ENCODE measurements at places on chromosomes 1 and 21.

GRCh38 chr1:160400646-160401486 is 502 bp downstream of the VANGL2 start:
- DNase-seq = no peak

DNA sequence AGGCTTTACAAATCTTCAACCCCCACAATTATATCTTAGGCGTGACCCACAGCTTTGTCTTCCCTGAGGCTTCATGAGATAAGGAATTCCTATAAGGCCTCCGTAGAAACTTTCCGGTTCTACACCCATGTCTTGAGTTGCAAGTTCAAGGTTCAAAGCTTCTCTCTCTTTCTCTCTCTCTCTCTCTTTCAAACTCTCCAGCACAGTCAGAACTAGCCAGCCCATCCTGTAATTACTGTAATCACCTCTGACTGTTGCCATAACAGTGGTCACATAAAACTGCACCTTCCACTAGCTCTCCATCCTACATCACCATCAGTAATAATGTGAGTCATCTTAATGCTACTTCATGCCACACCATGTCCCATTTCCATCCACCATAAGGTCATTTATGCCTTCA is 90.0 kb upstream of the NFASC start:
- no peak for DNase-seq

- DNase-seq = no peak
These were observed 249.6 kb downstream of the PLA2G4A start for GRCh38 chr1:187078321-187078720.

DNA sequence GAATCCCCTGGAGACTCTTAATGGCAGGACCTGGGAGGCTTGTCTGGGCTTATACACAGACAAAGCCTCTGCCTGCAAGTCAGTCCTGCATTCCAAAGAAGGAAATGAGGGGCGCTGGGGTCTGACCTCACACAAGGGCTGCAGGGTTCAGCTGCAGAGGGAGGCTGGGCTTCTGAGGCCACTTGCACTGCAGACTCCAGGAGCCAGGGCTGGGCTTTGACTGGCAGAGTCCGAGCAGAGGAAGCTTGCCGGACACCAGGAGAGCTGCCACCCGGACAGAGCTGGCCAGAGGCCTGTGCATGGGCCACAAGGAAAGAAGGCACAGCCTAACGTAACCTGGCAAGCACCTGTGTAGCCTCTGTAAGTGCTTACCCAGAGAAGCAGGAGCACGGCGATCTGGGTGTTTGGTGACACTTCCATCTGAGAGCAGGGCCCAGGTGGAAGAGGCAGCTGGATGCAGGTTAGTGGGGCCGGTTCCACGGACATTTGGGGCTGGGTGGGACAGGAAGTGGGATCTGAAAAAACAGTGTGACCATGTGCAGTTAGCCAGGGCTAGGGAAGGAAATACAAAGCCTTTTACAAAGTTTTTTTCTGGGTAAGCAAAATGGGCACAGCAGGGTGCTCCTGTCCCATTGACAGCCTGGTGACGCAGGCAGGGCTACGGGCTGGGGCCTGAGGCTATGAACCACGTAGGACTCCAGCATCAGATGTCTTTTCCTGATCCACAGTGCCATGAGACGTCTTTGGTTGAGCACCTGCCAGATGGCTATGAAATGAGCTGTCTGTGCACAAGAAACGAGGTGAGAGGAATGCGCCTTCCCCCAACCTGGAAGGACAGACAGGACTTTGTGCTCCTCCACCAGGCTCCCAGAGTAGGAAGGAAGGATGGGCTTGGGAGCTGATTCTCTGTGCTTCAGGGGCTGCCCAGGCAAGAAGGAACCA is 37.3 kb upstream of the LBR start:
- no peak for DNase-seq

- no peak for DNase-seq
These were observed 23.6 kb upstream of the KCNC4 start for GRCh38 chr1:110186558-110186957.

GRCh38 chr1:201381130-201381529 is 3.6 kb upstream of the TNNT2 start:
- no peak for DNase-seq

DNA sequence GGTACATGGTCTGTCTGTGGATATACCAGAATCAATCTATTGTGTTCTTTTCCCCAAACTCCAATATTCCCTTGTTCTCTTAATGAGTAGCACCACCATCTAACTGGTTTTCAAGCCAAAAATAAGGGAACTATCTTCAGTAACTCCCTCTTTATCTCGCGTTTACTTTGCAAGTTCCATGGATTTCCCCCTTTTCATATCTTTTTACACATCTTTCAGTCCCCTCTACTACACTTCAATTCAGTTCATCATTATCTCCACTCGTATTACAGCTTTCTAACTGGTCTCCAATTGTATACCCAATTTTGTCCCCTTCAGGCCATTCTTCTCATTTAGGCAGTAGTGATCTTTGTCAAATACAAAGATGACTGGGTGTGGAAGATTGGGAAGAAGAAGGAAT is 4.1 kb upstream of the TMCO1 start:
- no peak for DNase-seq

GRCh38 chr1:1434131-1434823 is 1.2 kb upstream of the VWA1 start:
- no peak for DNase-seq

GRCh38 chr1:178465011-178465410 is 31.8 kb downstream of the CLEC20A start:
- no peak for DNase-seq

GRCh38 chr1:204136814-204137213 is 15.0 kb downstream of the ETNK2 start:
- no peak for DNase-seq

GRCh38 chr1:73953586-73953985 is 244.4 kb downstream of the LRRIQ3 start:
- no peak for DNase-seq

- no peak for DNase-seq
These were observed 21.4 kb downstream of the SETD4 start for GRCh38 chr21:36038701-36039497.

DNA sequence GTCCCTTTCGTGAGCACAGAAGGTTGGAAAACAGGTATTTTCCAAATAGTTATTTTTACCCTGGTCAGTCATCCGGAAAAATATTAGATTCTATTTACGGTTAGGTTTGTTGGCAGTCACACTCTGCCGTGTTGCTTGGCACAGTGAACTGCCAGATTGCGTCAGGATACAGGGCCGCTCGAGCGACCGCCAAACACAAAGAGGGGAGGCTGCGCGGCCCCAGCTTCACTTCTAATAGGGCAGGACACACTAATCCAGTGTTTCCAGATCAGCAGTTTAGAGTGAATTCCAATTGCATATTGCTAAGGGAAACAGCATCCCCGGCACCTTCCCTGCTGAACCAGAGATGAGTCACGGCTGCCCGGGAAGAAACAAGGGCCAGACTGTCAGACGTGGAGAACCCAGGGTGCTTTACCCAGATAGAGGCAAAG is 22.9 kb downstream of the UMODL1 start:
- no peak for DNase-seq

GRCh38 chr1:55035904-55036303 is 3.4 kb upstream of the PCSK9 start:
- DNase-seq = no peak

All from stimulated activated CD4-positive, alpha-beta T cell treated with anti-CD3 and anti-CD28 coated beads, Interleukin-1b, Interleukin-23, amount 100 ng/mL, for 48 hours (primary cell).